ENCODE measurements at places on chromosomes 2 and 18.

DNA sequence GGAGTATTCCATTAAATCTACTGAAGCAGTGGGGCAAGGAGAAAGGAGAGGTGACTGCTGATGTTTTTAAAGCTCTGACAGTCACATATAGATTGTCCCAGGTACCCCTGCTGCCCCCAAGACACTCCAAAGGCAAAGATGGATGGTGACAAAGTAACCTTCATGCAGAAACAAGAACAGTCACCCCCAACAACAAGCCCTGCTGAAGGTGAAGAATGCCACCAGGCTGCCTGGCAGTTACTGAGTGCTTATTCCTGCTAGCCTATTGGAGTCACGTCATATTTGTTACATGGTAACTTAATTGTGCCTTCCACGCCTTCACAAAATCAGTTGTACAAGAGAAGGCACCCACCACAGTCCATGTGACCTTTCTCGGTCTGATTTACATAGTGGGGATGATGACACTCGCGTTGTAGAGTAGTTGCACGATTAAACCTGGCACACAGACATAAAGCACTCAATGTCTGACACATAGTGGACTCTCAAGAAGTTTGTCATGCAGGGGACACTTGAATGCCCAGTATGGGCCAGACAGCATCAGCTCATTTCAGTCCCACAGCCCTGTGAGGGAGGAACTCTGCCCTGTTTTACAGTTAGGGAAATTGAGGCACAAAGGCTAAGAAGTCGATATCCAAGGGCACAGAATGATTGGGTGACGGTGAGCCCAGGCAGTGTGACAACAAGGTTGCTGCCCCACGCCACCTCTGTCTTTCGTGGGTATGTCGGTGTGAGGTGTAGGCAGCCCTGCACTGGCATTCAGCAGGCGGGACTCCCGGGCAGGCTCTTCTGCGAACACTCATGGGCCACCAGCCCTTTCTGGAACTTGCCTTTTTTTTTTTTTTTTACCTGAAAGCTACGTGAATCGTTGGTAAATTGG lies 62.7 kb downstream of the ZCCHC2 start:
- DNase-seq = no peak

GRCh38 chr18:10249270-10249669 lies 205.2 kb upstream of the APCDD1 start:
- DNase-seq = no peak

- no peak for DNase-seq
Measured at GRCh38 chr2:239386872-239387445, 13.9 kb downstream of the HDAC4 start.

- DNase-seq = no peak
Measured at GRCh38 chr18:75812761-75813160, 385.3 kb upstream of the SMIM21 start.

GRCh38 chr2:1205853-1206252 lies 207.4 kb upstream of the TPO start:
- no peak for DNase-seq

All from kidney capillary endothelial cell (primary cell).